Activated naive CD4-positive, alpha-beta T cell treated with anti-CD3 and anti-CD28 coated beads, Interleukin-2, amount 10 ng/mL, durations not matched to agents 7 days and 5 days (primary cell): ENCODE measurements at places on chromosomes 4 and X.
A peak's percentile ranks its signal among the peaks of the same experiment; 100 is the strongest.

- DNase-seq = no peak
Measured at GRCh38 chrX:23403849-23404248, 69.2 kb downstream of the PTCHD1 start.

DNA sequence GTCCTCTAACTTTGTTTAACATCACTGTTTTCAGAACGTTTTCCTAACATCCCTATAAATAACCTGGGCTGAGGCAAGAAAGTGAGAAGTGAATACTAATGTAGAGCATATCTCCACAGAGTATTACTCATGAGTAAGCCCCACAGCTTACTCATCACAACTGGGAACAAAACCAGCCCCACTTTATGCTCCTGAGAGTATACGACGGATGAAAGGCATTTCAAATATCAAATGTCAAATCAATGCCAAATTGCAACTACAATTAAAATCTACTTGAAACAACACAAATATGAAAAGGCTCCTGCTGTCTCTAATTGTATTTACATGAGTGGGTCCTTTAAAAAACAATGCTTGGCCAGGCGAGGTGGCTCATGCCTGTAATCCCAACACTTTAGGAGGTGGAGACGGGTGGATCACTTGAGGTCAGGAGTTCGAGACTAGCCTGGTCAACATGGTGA is 41.2 kb downstream of the SH3RF1 start:
- no peak for DNase-seq

DNA sequence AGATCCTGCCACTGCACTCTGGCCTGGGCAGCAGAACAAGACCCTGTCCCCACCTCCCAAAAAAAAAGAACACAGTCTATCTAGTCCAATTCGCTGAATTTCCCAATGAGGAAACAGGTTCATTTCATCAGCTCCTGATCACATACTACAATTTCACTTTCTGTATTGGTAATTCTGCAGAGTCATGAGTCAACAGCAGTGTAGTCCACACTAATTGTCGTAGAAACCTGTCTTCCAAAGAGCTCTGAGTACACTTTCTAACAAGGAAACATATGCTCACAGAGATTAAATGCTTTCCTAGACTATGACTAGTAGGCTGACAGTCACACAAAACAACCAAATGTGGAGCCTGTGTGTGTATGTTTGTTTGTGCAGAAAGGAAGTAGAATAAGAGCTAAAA is 91.9 kb downstream of the GPC4 start:
- DNase-seq = no peak

GRCh38 chr4:186137196-186137794 is 32.8 kb downstream of the FAM149A start:
- no peak for DNase-seq

DNA sequence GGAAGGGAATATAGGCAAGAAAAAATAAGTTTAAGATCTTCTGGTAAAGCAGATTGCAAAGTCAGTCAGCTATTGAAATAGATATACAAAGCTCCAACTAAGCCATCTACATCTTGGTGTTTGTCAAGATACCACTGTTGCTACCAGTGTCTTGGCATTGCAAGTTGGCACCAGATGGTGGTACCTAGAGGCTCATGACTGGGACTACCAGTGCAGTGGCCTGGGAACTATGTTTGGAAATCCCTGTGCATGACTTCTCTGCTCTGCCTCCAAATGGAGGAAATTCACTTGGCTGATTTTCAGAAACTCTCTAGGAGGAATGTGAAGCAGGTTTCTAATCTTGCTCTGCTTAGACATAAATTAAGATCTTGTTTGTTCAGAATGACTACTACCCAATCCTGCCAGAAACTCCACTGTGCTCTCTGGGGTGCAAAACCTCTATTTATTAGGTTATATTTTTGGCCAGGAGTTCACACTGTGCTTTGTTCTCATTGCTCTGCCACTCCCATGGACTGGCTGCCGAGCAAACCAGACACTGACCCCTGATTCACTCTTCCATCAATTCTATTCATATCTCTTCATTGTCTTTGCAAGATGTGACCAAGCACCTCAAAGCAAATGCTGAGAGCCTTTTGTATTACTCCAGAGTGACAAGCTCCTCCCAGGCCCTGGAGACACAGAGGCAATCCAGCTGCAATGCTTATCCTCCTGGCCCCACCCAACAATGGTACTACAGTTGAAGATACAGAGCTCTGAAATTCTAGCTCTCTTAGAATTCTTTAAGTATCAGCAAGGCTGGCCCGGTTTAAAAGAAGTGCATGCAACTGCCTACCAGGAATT is 272.3 kb upstream of the FGF16 start:
- DNase-seq = no peak

DNA sequence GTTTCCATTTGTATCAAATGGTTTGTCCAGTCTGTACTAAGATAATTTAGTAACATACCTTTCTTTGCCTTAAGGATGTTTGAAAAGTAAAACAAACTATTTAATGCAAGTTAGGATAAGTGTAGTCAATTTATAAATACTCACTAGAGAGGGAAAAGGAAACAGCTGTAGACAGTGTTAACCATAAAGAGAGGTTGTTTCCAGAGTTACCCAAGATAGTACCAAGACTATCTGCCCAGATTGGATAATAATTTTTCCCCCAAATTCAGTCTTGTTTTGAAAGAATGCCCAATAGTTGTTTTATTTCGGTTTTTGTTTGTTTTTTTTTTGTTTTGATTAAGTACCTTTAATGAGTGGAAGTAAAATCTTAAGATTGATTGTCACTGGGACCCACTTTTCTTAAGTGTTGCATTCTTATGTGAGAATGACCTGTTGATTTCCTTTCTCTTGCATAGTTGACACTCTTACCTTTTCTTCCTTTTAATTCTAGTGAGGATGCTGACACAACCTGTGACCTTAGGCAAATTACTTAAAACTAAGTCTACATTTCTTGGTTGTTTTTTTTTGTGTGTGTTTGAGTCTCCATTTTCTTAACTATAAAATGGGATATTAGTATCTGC is 12.8 kb downstream of the AFF1 start:
- no peak for DNase-seq

DNA sequence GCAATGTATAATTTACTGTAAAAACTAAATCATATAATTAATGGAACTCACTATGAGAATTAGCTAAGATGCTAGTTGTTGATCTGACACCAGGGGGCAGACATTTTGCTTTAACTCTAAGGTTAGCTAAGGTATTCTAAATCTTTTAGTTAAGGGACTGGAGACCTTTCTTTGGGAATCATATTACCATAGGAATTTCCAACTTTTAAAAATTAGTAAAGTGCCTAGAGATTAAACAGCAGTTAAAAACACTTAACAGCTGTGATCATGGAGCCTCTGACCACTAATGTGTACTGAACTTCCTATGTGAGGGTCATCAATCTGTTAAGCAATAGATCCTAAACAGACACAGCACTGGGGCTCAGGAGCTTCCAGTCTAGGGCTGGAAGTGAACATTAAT is 226.6 kb downstream of the NSUN7 start:
- peak; percentile 30 for DNase-seq

- DNase-seq = no peak
Measured at GRCh38 chr4:172842779-172843178, 325.8 kb upstream of the GALNT7 start.

DNA sequence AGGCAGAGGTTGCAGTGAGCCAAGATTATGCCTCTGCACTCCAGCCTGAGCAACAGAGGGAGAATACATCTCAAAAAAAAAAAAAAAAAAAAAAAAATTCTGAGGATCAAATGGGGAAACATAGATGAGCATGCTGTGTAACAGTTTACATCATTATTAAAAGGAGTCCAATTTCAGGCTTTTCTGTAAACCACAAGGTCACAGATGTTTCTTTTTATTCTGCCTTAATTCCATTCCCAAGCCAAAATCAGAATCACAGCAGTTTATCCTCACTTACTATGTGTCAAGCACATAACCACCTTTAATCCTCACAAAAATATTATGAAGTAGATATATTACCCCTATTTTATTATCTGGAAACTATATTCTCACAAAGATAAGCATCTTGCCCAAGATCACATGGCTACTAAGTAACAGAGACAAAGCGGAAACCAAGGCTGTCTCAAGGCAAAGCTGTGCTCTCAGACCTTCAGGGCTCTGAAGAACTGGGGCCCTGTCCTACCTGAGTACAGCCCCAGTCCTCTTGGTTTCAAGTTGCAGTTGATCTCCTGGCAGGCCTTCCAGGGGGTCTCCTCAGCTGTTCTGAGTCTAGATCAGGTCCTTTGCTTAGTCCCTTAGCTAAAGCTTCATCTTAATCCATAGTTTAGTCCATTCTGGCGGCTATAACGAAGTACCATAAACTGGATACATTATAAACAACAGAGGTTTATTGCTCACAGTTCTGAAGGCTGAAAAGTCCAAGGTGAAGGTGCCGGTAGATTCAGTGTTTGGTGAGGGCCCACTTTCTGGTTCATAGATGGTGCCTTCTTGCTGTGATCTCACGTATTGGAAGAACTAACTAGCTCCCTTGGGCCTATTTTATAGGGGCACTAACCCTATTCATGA is 141.3 kb downstream of the PALLD start:
- DNase-seq = no peak

DNA sequence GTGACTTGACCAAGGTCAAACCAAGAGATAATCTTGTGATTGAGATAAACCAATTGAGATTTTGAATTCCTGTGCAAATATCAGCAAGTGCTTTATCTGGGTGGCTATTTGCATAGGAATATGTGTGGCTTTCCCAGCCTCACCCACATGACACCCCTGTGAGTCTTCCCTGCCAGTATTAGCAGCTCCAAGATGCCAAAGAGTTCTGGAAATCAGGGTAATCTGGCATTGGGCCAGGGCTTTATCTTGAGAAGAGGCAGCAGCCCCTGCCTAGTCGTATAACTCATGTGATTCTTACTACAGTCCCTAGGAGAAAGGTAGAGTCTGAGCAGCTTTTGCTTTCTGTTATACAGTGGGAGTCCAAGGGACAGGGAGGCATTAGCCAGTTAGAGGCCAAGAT is 87.7 kb downstream of the RLIM start:
- no peak for DNase-seq

GRCh38 chrX:64395568-64395929 is 297 bp upstream of the MTMR8 start:
- DNase-seq = no peak

DNA sequence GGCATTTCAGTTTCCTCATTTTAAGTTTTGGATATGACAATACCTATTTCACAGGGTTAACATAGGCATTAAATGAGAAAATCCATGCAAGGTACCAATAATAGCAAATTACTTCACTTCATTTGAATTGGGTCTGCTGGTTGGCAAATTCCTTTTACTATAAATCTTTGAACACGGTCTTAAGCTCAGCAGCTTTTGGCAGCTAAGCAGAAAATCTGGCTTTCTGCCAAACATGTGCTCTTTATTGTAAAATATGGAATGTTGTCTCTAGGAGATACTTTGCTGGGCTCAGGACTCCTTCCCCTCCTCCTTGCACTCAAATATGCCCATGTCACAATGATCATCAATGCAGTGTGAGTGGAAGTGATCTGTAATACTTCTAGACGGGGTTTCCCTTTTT is 16.8 kb upstream of the DMP1 start:
- no peak for DNase-seq

DNA sequence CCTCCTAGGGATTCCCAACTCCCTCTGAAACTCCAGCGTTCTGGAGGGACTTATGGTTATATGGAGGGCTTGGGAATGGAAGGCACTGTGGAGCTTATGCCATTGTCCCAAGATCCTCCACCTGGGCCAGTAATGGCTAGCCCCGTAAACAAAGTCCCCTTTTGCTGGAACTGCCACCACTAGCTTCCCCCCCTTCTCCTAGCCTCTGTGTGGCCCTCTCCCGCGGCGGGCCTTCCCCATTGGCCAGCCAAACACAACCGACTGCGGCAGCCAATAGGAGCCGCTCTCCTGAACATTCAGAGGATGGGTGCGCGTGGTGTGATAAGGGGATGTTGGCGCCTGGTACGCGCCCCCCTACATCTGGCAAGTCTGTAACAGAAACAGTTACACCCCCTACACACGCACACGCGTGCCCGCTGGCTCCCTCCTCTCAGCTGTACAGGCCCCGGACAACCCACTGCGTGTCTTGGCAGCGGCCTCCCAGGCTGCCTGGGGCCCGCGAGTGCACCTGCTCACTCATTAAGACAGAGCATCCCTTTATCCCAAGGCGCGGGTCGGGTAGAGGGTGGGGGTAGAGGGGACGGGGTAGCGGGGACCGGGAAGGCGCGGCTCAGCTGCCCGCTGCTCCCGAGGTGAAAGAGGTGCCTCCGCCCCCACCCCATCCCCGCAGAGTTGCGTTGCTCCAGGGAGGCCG is 863 bp upstream of the RAB33A start:
- DNase-seq = peak; percentile 79

DNA sequence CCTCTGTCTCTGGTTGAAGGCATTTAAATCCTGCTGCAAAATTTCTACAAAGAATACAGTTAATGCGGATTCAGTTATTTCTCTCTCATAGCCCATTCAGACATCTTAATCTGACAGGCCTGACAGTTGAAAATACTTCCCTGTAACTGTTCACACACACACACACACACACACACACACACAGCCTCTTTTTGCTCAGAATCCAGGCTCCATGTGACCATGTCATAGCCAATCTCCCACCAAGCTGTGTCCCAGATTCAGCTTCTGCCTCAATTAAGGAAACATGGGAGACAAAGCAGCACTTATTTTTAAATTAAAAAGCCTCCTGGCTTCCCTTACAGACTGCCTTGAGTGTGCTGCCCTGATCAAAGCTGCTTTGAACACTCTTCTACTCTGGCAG is 49.3 kb upstream of the EFHC2 start:
- no peak for DNase-seq

- DNase-seq = no peak
Measured at GRCh38 chr4:74534121-74534520, 89.2 kb downstream of the AREG start.

- no peak for DNase-seq
Measured at GRCh38 chr4:78162821-78163220, 105.7 kb downstream of the FRAS1 start.

GRCh38 chrX:7219153-7219705 is 71.3 kb upstream of the PUDP start:
- DNase-seq = no peak

DNA sequence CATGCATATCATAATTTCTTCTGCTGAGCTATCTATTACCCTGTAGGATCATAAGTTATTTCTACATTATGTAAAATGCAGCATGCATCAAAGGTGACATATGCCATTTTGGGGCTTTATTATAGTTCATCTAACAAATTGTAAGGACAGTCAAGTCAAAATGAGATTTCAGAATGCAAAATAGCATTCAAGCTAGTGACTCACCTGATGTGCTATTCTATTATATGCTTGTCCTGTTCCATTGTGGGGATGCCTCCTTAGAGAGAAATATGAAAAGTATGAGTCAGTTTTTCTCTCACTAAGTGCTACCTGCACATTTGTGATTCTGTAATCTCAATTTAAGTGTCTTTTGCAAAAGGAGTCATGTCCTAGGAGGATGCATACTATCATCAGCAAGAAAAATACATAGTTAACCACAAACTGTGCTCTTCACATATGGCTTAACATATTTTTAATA is 647.0 kb upstream of the PCDH10 start:
- DNase-seq = no peak

GRCh38 chr4:111934314-111934713 is 210.9 kb upstream of the FAM241A start:
- no peak for DNase-seq

DNA sequence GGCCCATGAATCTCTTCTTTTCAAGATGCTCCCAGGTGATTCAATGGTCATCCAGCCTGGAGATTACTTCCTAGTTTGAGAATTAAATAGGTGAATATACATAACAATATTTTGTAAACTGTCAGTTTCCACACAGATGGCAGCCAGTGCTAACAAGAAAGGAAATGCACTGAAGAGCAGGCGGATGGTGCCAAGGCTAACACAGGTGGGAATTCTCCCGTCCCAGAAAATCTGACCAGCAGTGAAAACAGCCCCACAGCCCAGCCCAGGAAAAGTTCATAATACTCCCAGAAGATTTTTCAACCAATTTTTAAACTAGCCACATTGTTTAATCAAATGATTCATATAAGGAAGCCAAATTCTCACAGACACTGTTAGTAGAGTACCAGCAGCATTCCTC is 387.2 kb upstream of the GATB start:
- DNase-seq = no peak
